Stimulated activated CD4-positive, alpha-beta T cell treated with anti-CD3 and anti-CD28 coated beads, Interleukin-1b, Interleukin-23, amount 100 ng/mL, for 1 hour (primary cell): ENCODE measurements at places on chromosomes 5 and 9.

- no peak for DNase-seq
Measured at GRCh38 chr5:158123595-158123994, 264.6 kb upstream of the CLINT1 start.

- DNase-seq: no peak
Measured at GRCh38 chr5:156755421-156756087, 94.5 kb upstream of the PPP1R2B start.

DNA sequence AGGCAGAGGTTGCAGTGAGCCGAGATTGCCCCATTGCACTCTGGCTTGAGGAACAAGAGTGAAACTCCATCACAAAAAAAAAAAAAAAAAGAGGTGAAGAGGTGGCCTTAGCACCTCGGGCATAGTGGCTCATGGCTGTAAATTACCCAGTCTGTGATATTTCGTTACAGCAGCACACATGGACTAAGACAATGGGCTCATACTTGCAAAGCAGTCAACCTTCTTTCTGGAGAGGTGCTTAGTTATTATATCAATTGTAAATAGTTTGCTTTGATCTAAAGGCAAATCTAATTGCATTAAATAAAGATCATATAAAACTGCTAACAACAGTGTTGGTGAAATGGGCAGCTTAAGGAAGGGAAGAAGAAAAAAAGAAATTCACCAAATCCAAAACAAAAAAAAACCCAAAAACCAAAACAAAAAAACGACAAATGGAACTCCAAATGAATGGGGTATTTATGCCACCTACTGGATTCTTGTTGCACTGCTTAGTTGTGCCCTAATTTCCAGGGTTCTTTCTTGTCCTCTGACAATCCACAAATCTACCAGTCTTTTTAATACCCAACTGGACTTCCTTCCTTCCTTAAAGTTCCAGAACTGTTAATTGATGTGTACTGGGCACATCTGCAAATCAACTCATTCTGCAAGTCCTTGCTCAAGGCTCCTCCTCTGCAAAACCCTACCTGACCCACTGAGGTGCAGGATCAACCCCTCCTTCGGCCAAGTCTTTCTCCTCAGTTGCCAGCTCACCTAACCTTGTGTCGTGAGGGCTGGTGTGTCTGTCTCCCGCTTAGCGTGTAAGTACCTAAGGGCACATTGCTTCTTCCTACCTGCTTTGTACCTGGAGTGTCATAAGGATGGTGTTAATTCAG, 35.0 kb upstream of the DMRT1 start:
- DNase-seq: no peak

- no peak for DNase-seq
Measured at GRCh38 chr5:78979117-78979742, 5.9 kb downstream of the ARSB start.

DNA sequence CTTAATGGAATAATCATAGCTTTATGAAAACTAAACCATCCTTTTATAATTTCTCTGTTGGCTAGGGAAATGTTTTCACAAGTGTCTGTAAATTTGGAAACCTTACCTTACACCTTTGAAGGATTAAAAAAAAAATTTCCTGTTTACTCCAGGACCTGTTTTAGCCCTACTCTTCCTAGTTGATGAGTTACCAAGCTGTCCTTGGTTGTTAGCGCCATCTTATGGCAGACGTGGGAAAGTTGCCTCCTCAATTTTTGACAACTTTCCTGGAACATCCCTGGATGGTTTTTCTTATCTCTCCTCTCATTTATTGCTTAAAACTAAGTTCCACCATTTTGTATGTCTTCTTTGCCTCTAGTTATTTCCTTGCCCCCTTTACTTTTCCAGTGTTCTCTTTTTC, 25.7 kb downstream of the ZSWIM6 start:
- DNase-seq: no peak

DNA sequence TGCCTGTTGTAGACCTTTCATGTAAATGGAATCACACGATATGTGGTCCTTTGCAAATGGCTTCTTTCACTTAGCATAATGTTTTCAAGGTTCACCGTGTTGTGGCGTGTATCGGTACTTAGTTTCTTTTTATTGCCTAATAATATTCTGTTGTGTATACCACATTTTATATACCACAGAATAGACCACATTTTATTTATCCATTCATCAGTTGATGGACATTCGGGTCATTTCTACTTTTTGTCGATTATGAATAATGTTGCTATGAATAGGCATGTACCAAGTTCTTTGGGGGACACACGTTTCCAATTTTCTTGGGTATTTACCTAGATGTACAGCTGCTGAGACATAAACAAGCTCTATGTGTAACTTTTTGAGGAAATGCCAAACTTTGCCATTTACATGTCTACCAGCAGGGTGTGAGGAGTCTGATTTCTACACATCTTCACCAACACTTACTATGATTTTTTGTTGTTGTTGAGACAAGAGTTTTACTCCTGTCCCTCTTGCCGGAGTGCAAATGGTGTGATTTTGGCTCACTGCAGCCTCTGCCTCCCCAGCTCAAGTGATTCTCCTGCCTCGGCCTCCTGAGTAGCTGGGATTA, 144.7 kb downstream of the RGS3 start:
- no peak for DNase-seq

GRCh38 chr5:37838152-37838932, 1.5 kb downstream of the GDNF start:
- no peak for DNase-seq
